Lung (tissue), 17 donors: ENCODE measurements at places on chromosomes 12 and 14. TPM values are rescaled to one million over a fixed set of nuclear protein-coding genes. Genes with fewer than 3 reads are reported as not detected.

DNA sequence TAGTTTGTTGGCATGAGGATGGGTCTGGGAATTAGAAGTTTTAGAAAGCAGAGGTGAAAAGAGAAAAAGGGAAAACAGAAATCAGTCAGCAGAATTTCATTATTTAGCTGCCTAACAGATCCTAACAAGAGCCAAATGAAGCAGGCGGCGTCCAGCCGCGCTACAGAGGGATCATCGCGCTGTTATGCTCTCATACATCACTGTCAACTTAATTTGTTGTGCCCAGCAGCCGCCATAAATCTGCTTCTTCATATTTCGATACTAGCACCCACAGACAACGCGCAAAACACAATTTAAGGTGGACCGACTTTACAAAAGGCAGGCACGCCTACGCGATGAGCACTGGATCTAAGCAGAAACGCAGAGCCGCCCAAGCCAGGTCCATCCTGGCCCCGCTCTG lies 66.7 kb downstream of the SETD3 start:
- DNase-seq, result no peak

- DNase-seq, result no peak
These were observed 42.1 kb upstream of the SOCS2 start for GRCh38 chr12:93530358-93530757.

GRCh38 chr14:104092931-104093365 lies 7.4 kb downstream of the ASPG start:
- DNase-seq, result no peak

- DNase-seq, result no peak
These were observed 1262.9 kb downstream of the TMEM121 start for GRCh38 chr14:106789318-106789717.

DNA sequence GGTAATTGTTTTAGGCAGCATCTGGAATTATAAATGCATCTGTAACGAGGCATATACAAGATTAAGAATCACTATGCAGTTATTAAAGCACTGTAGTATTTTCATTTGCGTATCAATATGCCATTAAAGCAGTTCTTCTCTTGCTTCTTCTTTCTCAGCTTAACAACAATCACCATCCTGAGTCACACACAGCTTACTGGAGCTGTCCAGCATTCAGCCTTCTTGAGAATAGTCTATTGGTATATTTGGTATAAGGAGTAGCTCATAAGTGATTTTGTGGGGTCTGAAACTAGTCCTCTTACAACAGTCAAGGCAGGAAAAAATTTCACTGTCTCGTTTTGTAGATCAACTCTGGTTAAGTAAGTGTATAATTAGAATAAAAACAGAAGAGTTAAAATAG lies 523.0 kb upstream of the FOXG1 start:
- no peak for DNase-seq

DNA sequence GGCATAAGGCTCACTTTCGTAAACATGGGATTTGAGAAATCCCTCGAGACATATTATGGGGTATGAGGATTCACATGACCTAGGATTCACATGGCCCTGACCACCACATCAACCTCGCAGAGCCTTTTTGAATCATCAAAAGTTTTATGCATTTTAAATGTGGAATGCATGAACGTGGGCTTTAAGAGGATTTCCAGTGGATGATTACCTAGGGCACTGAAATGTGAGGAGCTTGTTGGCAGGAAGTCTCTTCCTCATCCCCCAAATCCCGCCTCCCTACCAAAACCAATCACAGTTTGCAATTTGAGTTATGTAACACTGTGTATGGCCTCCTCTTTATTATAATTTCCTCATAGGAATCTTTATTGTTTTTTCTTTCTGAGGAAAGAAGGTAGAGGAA lies 659.6 kb upstream of the TBX3 start:
- DNase-seq, result no peak

OTUB2 gene
- polyA plus RNA-seq, result 0.31 TPM

AMDHD1 gene
- polyA plus RNA-seq, result 1.9 TPM
